ENCODE measurements at places on chromosomes 4 and X.
A peak's percentile ranks its signal among the peaks of the same experiment; 100 is the strongest.

GRCh38 chr4:33188733-33189132 lies 2468.6 kb downstream of the PCDH7 start:
- DNase-seq: no peak

GRCh38 chr4:53598901-53599300 lies 7.6 kb upstream of the LNX1 start:
- no peak for DNase-seq

DNA sequence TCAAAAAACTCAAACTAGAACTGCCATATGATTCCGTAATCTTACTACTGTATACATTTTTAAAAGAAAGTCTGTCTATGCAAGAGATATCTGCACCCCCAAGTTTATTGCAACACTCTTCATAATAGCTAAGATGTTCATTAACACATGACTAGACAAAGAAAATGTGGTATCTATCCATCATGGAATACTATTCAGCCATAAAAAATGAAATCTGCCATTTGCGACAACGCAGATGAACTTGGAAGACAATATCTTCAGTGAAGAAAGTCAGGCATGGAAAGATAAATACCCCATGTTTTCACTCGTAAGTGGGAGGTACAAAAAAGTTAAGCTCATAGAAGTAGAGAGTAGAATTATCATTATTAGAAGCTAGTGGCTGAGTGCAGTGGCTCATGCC lies 87.3 kb upstream of the DHRSX start:
- DNase-seq: no peak

- DNase-seq: no peak
Observed at GRCh38 chr4:39936565-39937418, 40.9 kb downstream of the PDS5A start.

DNA sequence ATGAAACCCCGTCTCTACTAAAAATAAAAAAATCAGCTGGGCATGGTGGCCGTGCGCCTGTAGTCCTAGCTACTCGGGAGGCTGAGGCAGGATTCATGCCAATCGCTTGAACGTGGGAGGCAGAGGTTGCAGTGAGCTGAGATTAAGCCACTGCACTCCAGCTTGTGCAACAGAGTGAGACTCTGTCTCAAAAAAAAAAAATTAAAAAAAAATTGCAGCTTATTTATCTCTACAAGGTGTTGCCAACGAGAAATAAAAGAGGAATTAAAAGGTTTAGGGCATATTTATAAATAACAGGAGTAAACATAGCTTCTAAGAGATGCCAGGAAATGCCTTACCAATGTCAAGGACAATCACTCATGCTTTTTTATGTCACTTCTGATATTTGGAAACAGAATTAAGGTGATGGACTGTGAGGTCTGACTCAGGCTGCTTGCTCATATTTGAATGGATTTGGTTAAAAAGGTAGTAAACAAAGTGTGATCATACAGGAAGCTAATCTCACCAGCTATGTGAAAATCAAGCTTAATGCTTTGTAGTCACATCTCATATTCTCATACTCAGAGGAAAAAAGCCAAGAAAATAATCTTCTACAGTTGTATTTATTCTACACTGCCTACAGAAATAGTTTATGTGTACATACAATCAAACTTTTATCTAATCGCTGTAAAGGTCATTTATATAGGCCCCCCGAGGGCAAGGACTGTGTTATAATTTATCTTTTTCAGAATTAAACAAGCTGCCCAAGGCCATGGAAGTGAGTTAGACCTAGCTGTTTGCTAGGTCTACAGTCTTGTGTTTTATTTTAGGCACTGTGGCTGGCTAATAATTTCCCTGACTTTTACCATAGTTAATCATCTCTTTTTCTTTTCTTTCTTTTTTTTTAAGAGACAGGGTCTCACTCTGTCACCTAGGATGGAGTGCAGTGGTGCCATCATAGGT lies 61.1 kb upstream of the RBMX start:
- DNase-seq: no peak

DNA sequence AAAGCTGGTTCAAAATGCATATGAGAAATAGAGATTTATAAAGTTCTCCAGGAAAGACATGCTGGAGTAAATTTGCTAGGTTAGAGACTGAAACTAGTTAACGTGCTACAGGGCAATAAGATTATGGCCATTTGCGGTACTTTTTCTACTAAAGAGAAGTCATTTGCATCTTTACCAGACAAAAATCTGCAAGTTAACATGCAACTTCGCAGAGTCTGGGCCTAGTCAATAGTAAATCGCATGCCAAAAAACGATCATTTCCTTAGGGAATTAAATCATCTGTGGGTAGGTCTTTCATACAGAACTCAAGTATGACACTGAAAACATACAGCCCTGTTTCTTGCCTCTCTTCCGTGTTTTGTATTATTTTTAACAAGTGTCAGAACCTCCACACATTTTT lies 32.8 kb upstream of the REST start:
- no peak for DNase-seq

DNA sequence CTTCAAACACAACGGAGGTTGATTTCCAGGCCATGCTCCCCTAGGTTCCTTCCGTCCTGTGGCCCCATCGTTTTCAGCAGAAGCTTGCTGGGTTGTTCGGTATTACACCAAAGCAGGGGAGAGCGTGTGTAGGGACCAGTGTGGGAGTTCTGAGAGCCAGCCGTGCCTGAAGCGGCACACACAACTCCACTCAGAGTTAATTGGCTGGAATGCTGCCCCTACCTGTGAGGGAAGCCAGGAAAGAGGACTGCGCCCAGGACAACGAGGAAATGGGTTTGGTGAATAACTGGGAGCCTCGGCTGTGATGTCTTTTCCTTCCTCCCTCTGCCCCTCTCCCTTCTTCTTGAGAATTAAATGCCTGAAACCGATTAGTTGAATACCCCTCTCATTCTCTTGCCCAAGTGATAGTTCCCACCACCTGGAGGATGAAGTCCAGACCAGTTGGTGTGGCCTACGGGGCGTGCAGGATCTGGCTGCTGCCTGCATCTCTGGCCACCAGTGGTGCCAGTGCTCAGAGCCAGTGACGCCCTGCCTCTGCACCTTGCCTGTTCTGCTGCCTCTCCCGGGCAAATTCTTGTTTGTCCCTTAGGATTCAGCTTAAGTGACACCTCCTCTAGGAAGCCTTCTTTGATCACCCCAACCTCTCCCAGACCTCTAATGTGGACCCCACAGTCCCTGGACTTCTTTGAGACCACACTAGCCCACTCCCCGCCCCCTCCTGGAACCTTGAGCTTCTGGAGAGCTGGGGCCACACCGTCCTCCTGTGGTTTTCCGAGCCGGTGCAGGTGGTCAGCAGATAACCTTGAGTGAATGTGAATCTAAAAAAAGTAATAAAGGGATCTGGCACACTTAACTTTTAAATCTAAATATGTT lies 33.6 kb downstream of the TBC1D14 start:
- DNase-seq: no peak

- DNase-seq: peak; percentile 42
Observed at GRCh38 chrX:103687696-103688201, 1.2 kb upstream of the MORF4L2 start.

DNA sequence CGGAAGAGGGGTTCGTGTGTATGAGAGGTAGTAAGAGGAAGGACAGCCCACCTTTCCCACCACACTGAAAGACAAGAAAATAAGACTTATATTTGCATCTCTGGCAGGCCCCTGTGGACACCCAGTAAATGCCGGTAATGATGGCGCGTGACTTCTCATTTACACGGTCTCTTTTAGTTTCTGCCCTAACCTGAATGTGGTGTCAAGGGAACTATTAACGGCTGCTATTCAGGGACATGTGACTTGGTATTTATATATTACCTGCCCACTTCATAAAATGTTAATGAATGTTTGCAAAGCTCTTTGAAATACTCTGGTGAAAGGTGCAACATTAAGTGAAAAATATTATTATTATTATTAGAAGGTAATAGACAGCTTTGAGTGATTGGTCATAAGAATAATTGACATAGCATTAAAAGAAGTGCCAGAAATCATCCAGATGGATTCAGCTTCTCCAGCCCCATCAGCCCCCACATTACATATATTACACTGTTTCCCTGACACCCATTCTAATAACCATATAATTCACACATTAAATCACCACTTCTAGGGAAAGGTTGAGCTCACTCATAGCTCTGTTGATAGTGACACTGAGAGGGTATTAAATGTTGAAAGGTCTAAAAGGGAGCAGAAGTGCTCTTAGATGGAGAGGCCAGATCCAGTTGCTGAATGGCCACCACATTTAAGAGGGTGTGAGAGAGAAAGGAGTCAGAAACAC lies 83.0 kb upstream of the BEND4 start:
- DNase-seq: no peak

GRCh38 chrX:64196606-64197005 lies 8.9 kb downstream of the AMER1 start:
- no peak for DNase-seq

DNA sequence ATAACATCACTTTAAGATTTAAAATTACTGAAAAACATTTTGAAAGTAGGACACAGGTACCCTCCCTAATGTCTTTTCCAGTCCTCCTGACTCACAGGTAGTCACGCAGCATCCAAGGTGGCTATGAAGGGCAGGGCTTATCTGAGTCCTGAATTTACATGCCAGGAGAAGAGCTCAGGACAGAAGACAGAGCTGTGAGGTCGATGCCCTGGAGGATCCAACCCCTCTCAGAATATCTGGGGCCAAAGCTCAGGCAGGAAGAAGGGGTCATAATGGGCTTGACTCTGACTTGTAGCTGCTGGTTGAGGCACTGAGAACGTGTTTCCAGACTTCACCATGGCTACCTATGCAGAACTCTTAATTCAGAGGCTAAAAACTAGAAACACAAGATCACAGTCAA lies 177.5 kb downstream of the AASDH start:
- DNase-seq: no peak

- DNase-seq: no peak
Observed at GRCh38 chr4:86497131-86497530, 97.0 kb upstream of the PTPN13 start.

DNA sequence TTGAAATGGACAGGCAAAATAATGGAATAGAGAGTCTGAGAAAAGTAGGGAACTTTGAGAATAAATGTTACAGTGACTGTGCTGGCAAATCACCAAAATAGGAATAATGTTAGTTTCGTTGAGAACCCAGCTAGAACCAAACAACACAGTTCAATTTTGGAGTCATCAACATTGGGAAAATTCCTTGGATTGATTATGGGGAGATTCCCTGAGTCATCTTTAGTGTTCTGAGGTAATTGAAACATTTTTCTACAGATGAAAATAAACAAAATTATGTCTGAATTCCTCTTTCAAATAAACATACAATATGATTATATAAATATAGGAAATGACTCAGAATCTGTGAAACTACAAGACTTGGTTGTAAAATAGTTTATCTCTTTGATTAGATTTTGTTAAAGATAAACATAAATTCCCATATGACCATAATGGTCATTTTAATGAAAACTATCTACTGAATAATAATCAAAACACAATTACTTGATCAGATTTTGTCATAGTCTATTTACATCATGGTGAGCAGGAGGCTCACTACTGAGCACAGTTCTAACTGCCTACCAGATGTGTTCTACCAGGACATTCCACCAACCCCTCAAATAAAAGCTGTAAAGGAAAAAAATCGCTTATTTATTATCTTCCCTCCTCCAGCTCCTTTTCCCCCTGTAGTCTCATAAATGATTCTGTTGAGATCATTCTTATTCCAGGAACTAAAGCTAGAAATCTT lies 51.4 kb upstream of the GABRA2 start:
- no peak for DNase-seq

- DNase-seq: peak; percentile 2
Observed at GRCh38 chrX:101759000-101759399, 99.3 kb upstream of the ARMCX2 start.

- no peak for DNase-seq
Observed at GRCh38 chr4:21380861-21381260, 567.7 kb downstream of the KCNIP4 start.

- no peak for DNase-seq
Observed at GRCh38 chr4:141609243-141609642, 27.1 kb upstream of the IL15 start.

GRCh38 chr4:94453391-94453963 lies 1.7 kb downstream of the PDLIM5 start:
- DNase-seq: no peak

GRCh38 chr4:148335133-148335532 lies 107.1 kb downstream of the NR3C2 start:
- no peak for DNase-seq

GRCh38 chr4:124343661-124344171 lies 368.8 kb downstream of the ANKRD50 start:
- DNase-seq: no peak

DNA sequence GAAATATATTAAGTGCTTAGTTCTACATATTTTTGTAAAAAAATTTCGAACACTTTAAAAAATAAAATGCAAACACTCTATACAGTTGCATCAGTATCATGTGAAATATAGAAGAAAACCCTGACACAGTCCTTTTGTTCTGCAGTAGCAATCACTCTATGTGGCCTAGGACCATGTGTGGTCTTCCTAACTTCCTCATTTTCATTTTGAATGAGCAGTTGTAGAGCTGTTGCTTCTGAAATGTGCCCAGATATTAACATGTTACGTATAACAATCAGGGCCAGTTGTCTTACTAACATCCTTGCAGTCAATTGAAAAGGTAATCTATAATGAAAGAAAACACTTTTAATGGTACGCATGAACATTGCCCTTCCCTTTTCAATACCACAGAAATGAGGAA lies 107.9 kb downstream of the ZNF827 start:
- DNase-seq: no peak

DNA sequence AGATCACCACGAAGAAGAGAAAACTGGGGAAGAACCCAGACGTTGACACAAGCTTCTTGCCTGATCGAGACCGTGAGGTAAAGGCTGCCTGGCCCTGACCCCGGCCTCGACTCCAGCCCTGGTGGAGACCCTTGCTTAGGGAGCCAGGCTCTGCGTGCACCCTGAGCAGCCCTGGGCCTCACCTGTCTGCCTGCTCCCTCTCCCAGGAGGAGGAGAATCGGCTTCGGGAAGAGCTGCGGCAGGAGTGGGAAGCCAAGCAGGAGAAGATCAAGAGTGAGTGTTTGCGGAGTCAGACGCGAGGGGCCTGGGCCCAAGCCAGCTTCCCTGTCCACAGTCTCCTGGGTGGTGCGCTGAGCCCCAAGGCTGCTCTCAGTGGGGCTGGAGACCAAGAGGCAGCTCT lies 4.5 kb downstream of the FAM50A start:
- no peak for DNase-seq

DNA sequence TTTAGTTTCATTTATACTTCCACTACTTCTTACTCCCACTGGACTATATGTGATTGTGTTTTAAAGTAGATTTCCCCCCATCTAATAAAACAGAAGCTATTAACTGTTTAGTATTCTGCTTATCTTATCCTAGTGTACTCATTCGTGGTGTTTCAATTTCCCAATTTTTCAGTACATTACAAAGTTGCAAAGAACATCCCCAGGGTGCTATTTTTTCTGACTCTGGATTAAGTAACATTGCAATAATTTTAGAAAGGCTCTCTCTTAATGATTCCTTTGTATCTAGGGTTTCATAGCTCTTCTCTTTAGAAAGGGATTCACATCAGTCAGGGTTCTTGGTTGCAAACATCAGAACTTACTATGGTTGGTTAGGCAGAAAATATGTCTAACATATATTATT lies 317.9 kb upstream of the DIPK2B start:
- no peak for DNase-seq

GRCh38 chrX:10631416-10632145 lies 11.2 kb upstream of the MID1 start:
- DNase-seq: no peak

GRCh38 chr4:21710179-21710835 lies 238.3 kb downstream of the KCNIP4 start:
- no peak for DNase-seq

- DNase-seq: no peak
Observed at GRCh38 chr4:48032721-48033120, 16.1 kb downstream of the NIPAL1 start.
